ENCODE measurements at places on chromosomes 4 and X. TPM values are rescaled to one million over a fixed set of nuclear protein-coding genes. Genes with fewer than 3 reads are reported as not detected.

Gene SPANXD
- total RNA-seq: not detected

Gene APEX2
- total RNA-seq: 17.0 TPM

Gene KIF4A
- total RNA-seq: 39.6 TPM

Gene AREG
- total RNA-seq: 146 TPM

Gene ADH1A
- not detected for total RNA-seq

Gene STOX2
- 2.1 TPM for total RNA-seq

Gene IL21
- not detected for total RNA-seq

Gene VEGFD
- not detected for total RNA-seq

Gene APOOL
- 21.8 TPM for total RNA-seq

Gene CCKAR
- 1.9 TPM for total RNA-seq

Gene ANKRD37
- 2.4 TPM for total RNA-seq

Gene C4orf36
- 2.2 TPM for total RNA-seq

Gene SPANXN3
- total RNA-seq: not detected

Gene UGT8
- total RNA-seq: 14.8 TPM

Gene EVC2
- not detected for total RNA-seq

Gene FUNDC2
- 47.3 TPM for total RNA-seq

Gene DCAF8L2
- not detected for total RNA-seq

Gene CENPVL1
- total RNA-seq: not detected

Gene CACNA1F
- 0.09 TPM for total RNA-seq

Gene CCNI
- 153 TPM for total RNA-seq

Gene MAGEA9B
- total RNA-seq: not detected

Gene KLHL13
- 9.1 TPM for total RNA-seq

Gene SMC1A
- total RNA-seq: 102 TPM

Gene SHROOM4
- total RNA-seq: 0.09 TPM

Gene CXCR3
- not detected for total RNA-seq

Gene DUX4
- not detected for total RNA-seq

Gene LRCH2
- 0.19 TPM for total RNA-seq

Gene DMP1
- total RNA-seq: not detected

Gene GPR143
- total RNA-seq: 4.6 TPM

Gene QRFPR
- total RNA-seq: not detected

Gene BRS3
- not detected for total RNA-seq

Gene SUPT20HL2
- total RNA-seq: not detected

Gene CYBB
- total RNA-seq: 0.23 TPM

Gene SCD5
- total RNA-seq: 3.4 TPM

Gene TAPT1
- total RNA-seq: 24.9 TPM

Gene FGF13
- total RNA-seq: 7.1 TPM

Gene FAM200B
- total RNA-seq: 16.6 TPM

Gene YY2
- 3.9 TPM for total RNA-seq

Gene SHISA3
- not detected for total RNA-seq

Gene SHROOM3
- 16.3 TPM for total RNA-seq

Gene UGT2B10
- total RNA-seq: 0.37 TPM

Gene SSX7
- not detected for total RNA-seq

Gene PF4V1
- not detected for total RNA-seq

Gene ZIC3
- total RNA-seq: not detected

Gene NEUROG2
- not detected for total RNA-seq

Gene SH3RF1
- 25.1 TPM for total RNA-seq

Gene XPNPEP2
- total RNA-seq: 0.32 TPM

Gene RASGEF1B
- total RNA-seq: 32.3 TPM

Gene TCEAL6
- total RNA-seq: not detected

Gene STBD1
- total RNA-seq: 3.8 TPM

Gene SHOX
- not detected for total RNA-seq

Gene GALNTL6
- total RNA-seq: not detected

Gene MAP7D2
- 42.8 TPM for total RNA-seq

Gene AFP
- total RNA-seq: 252 TPM

Gene RNF150
- 0.14 TPM for total RNA-seq
